ENCODE measurements at places on chromosomes 5 and 9.
A peak's percentile ranks its signal among the peaks of the same experiment; 100 is the strongest.

- peak; percentile 11 for DNase-seq
Measured at GRCh38 chr9:92522983-92523970, 12.5 kb downstream of the ECM2 start.

- DNase-seq: no peak
Measured at GRCh38 chr9:83059417-83059816, 3.5 kb downstream of the RASEF start.

- no peak for DNase-seq
Measured at GRCh38 chr5:110590187-110590586, 136.3 kb downstream of the TMEM232 start.

GRCh38 chr5:105956456-105957196 lies 1714.1 kb downstream of the EFNA5 start:
- DNase-seq: peak; percentile 34

- no peak for DNase-seq
Measured at GRCh38 chr5:1834022-1834551, 32.9 kb downstream of the NDUFS6 start.

GRCh38 chr5:669111-669841 lies 23.9 kb downstream of the TPPP start:
- DNase-seq: peak; percentile 40

- no peak for DNase-seq
Measured at GRCh38 chr9:123326662-123327093, 29.3 kb upstream of the CRB2 start.

- DNase-seq: no peak
Measured at GRCh38 chr5:163807781-163808180, 302.4 kb downstream of the MAT2B start.

DNA sequence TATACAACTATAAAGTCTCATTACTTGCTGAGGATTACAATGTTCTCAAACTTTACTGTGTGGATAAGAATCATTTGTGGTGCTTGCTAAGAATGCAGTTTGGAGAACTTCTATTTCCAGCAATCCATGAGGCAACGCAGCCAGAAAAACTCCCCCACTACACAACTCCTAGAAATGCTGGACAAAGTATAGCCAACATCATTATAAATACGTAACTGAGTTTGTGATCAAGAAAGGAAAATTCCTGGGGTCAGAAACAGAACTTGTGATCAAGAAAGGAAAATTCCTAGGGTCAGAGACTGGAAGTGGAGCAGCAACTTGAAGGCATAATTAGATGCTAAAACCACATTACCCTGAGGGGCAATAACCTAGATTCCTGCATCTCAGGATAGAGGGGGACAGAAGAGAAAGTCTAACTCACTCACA lies 81.1 kb downstream of the MAT2B start:
- DNase-seq: no peak

- no peak for DNase-seq
Measured at GRCh38 chr5:34854459-34855174, 15.7 kb downstream of the TTC23L start.

GRCh38 chr5:54017580-54017979 lies 292.8 kb downstream of the ARL15 start:
- DNase-seq: no peak

DNA sequence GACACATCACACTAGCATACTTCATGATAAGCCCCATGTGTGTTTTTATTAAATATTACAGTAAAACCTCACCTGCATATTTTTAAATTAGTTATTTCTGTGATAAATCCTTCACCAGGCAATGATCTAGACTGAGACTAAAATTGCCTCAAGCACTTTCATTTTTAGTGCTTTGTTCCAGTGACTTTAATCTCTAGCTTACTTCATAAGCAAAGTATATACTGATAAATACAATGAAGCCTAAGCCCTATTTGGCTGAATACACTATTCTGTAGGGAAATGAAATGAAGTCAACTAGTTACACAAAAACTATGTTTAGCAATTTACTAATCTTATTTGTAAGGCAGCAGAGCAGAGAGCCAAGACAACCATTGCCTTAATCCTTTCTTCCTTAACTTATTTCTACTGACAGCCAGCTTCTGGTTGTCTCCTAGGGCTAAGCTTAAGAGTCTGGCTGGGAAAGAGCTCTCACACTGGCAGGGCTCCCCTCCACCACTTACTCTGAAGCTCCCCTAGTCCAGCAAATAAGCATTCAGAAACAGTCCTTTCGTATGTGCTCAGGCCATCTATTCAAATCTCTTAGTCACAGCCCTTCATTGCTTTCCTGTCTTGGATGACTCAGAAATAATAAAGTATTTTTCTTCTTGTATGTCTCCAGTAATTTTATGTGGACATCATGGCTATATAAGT lies 31.4 kb upstream of the MTAP start:
- DNase-seq: peak; percentile 53

GRCh38 chr5:34686762-34687268 lies 30.7 kb downstream of the RAI14 start:
- DNase-seq: peak; percentile 98

GRCh38 chr5:20105915-20106314 lies 117.9 kb upstream of the CDH18 start:
- no peak for DNase-seq

DNA sequence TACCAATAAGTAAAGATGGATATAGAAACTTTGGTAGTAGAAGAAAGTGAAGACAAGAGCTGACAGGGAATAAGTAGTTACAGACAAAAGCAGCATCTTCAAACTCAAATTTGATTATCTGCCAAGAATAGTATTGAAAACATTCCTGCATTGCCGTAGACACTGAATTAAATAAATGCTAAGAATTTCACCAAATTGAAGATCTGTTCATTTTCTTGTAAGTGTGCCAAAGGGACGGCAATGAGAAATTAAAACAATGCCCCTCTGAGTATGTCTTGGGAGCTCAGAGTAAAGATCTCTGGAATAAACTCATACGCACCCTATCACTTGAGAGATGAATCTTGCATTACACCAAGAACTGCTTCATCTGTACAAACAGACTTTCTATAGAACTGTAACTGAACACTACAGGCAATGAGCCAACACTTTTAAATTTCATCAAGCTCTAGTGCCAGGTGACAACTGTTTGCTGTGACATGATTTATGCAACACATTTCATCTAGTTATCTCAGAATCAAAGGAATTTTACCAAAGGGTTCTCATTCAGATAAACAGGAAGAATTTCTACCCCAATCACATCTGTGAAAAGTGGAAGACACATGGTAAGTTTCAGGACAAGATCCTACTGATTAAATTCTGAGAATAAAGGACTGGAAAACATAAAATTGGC lies 66.9 kb downstream of the RFX3 start:
- DNase-seq: no peak

- no peak for DNase-seq
Measured at GRCh38 chr5:137696481-137696880, 39.4 kb downstream of the KLHL3 start.

GRCh38 chr9:124008694-124009530 lies 2.7 kb upstream of the LHX2 start:
- DNase-seq: no peak

- DNase-seq: peak; percentile 39
Measured at GRCh38 chr5:61768692-61769281, 436.7 kb downstream of the ZSWIM6 start.

- DNase-seq: peak; percentile 4
Measured at GRCh38 chr5:76371960-76372322, 31.1 kb upstream of the IQGAP2 start.

DNA sequence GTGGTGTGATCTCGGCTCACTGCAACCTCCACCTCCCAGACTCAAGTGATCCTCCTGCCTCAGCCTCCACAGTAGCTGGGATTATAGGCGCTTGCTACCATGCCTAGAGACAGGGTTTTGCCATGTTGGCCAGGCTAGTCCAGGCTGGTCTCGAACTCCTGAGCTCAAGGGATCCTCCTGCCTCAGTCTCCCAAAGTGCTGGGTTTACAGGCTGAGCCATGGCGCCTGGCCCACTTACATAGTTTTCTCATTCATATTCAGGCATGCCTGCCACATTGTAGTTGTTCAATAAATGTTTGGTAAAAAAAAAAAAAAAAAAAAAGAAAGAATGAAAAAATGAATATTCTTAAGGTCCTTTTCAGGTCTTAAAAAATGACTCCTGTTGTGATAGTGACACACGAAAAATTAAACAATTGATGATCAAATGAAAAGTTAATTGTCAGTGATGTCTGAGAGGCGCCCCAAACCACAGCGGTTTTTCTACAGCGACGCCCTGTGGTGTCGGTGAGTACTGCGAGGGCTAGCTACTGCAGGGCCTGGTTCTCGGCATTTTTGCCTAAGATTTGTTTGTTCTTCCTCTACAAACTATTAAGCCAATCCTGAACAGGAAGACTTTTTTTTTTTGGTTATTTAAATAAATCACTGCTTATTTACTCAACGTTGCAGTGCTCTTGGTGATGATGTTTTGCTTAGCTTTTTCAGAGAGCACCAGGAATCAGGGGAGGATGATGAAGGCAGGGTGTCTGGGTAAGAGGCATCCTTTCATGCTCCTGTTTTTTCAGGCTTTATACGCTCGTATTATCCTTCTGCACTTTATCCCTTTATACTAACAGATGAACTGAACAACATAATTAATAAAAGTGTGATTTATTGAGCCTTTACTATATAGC lies 67.0 kb upstream of the DPYSL3 start:
- DNase-seq: no peak

DNA sequence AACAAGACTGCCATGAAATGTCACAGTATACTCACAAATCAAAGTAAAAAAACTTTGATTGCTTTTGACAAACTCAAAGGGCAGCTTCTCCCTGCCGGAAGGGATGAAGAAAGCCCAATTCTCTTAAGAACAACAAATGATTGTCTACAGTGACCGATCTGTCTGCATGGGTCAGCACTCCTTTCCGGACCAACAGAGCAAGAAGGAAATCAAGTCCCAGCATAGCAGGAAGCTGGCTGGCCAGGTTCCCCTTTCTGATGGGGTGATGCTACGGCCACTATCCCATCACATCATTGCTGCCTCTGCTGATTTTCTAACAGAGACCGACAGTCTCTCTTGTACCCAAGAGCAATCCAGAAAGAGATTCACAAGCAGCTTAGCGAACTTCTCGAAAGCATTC lies 692 bp downstream of the C1QTNF3 start:
- no peak for DNase-seq
